Prostate gland (tissue), 2 donors: ENCODE measurements at places on chromosomes 4 and X.

DNA sequence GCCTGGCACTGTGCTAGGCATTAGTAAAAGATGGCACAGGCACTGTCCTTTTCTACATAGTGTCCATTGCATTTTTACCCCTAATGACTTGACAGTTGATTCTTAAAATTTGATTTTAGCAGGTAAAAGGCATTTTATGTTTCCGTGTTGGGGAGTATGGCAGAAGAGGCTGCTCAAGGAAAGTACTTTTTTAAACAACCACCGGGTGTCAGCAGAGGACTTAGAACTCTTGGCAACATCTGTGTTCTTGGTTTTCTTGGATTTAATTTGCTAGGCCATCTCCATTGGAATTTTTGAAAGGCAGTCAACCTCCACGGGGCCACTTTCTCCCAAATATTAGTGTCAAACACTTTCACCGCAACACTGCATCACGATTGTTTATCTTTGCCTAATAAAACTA lies 102.9 kb downstream of the TSPAN7 start:
- no peak overlapping the region for H3K27ac ChIP-seq
- no peak overlapping the region for H3K4me3 ChIP-seq
- no peak for DNase-seq
- H3K36me3 ChIP-seq: no peaks in the 10 kb centered on the region

GRCh38 chr4:159206427-159206871 lies 103.6 kb downstream of the RAPGEF2 start:
- H3K4me1 ChIP-seq: peaks cover 10% of the 10 kb centered on the region
- H3K4me3 ChIP-seq: no peak overlapping the region

- no peak for DNase-seq
- H3K27me3 ChIP-seq: no peaks in the 10 kb centered on the region
- no peaks in the 10 kb centered on the region for H3K36me3 ChIP-seq
- H3K4me1 ChIP-seq: no peaks in the 10 kb centered on the region
- no peak overlapping the region for H3K4me3 ChIP-seq
- no peak overlapping the region for H3K27ac ChIP-seq
Observed at GRCh38 chr4:185950891-185951290, 118.1 kb upstream of the TLR3 start.

DNA sequence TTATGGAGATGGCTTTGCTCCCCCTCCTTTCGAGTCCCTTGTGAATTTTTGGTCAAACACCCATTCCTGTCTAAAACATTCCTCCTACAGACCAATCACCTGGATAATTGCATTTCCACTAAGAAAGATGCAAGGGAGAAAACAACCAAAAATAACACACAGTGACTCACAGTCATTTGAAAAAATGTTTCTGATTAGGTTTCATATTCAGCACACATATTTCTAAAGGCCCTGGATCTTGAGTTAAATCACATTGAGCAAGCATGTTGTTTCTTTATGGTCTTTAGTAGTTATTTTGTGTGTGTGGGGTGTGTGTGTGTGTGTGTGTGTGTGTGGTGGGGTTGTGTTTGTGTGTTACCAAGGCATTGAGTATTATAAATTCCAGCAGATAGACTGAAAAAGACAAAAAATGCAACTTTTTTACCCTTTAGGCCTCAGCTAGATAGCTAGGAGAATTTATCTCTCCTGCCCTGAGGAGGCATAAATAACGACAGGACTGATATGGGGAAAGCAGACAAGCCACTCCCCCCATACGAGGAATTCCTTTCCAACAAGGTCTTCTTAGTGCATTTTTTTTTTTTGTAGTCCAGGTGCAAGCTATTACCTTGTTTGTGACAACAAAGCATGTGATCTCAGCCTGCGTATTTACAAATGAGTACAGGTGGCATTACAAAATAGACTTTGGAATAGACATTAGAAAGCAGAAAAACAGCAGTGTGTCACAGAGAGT lies 265.4 kb upstream of the ADGRL3 start:
- H3K36me3 ChIP-seq: no peaks in the 10 kb centered on the region
- no peaks in the 10 kb centered on the region for H3K27me3 ChIP-seq
- no peak overlapping the region for H3K27ac ChIP-seq

DNA sequence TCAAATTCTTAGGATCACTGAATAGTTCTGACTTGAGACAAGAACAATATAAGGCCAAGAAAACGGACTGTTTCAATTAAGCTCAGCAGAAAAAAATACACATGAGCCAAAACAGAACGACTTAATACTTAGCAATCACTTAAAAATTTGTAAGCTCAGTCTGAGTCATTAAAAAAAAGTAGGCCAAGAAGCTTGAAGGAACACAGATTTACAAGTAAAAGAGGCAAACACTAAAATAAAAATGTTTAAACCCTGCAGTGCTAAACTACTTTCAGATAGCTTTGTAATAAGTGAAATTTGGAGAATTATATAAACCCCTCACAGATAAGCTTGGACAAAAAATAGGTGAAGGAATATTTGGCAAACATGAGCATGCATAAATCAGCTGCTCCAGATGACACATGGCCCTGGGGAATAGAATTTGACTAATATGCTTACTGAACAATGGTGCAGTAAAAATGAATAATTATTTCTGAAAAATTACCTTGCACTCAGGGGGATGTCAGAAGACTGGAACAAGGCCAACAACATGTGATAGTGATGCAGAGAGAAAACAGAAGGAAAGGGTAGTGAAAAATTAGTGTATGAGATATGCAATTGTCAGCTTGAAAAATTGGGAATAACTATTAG lies 49.6 kb downstream of the LNX1 start:
- no peaks in the 10 kb centered on the region for H3K27me3 ChIP-seq
- no peak for DNase-seq
- no peaks in the 10 kb centered on the region for H3K36me3 ChIP-seq

DNA sequence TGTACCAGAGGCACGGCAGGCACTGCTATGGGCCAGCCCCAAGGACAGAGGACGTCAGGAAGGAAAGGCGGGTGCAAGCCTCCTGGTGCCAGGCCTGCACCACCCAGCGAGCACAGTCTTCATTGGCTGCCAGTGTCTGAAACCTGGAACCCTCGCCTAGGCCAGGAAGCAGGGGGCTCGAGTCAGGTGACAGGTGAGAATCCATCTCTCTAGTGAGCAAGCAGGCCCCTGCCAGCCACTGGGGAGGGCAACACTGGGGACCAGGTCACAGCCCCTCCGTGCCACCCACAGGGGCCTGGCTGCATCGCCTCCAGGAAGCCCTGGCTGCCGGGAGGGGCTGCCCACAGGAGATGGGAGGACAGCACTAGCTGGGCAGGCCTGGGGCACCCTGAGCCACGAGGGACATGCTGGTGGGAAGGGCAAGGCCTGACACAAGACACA lies 6.9 kb upstream of the HAUS3 start:
- DNase-seq: peak; percentile 2
- no peak overlapping the region for H3K4me3 ChIP-seq
- H3K4me1 ChIP-seq: no peaks in the 10 kb centered on the region

DNA sequence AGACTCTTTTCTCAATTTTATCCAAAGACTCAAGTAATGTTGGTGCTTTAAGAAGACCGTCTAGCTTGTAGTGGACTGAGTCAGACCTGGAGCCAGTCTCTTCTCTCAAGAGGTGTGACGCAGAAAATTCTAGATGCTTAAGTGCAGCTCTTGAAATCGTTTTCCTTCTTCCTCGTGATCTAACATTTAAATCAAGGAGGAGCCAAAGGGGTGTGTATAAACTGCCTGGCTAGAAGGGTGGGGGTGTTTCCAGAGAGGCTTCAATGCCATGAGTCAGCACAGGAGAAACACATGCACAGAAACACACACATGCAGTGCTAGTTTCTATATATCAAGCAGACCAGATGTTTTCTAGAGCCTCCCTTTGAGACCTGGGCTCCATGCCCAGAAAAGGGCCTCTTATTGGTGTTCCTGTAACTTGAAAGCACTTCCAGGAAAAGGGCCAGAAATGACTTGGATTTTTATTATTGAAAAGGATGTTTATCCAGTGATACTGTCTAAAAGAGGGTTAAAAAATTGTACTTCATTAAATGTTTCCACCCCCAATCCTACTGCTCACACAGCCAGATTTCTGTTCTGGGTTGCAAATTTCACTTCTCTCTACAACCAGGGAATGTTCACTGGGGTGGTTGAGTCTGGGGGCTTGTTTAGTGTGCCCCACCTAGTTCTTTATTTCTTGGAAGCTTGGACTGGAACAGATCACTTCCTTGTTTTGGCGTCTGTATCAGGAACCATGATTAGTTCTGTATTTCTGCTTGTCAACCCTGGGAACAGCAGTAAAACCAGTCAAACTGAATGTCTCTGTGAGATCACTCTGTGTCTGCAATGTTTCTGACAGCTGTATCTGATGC lies at the start of gene CLIC2:
TSS of gene CLIC2 (minus strand) at position 129 of the 851 bp plus-strand sequence. CDS start 187 bp downstream, outside the sequence.
- DNase-seq: no peak
- H3K4me3 ChIP-seq: no peak within 1 kb of the TSS
- H3K27me3 ChIP-seq: no peaks in the 10 kb centered on the region
- H3K27ac ChIP-seq: no peak within 1 kb of the TSS

DNA sequence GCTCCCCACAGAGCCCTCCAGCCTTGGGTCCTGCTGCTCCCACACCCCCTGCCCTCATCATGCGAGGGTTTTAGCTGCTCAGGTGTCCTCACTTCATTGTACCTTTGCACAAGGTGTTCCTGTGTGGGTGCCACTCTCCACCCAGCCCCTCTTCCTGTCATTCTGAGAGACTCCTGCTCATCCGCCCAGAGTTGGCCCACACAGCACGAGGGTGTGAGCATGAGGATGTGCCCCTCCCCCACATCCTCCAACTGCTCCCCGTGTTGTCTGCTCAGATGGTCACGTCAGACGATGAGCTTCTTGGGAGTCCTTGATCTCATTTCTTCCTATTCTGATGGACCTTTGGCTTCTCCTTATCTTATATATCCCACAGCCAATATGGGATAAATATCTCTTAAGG lies 53.2 kb downstream of the HTT-AS start:
- H3K27ac ChIP-seq: no peak overlapping the region
- H3K27me3 ChIP-seq: no peaks in the 10 kb centered on the region
- H3K4me3 ChIP-seq: no peak overlapping the region
- no peaks in the 10 kb centered on the region for H3K36me3 ChIP-seq
- H3K4me1 ChIP-seq: no peaks in the 10 kb centered on the region

DNA sequence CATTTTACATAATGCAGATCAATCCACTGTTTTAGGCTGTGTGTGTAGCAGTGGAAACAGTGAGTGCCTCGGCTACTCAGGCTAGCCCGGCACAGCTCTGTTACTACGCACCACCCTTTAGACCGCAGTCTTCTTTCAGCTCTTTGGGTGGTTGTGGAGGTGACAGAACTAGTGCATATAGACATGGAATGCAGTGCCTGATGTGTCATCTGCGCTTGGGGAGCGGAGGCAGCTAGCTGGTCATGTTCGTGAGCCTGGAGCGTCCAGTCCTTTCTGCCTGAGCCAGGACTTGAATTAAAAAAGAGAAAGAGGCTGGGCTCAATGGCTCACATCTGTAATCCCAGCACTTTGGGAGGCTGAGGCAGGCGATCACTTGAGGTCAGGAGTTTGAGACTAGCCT lies 4.8 kb downstream of the TBC1D14 start:
- H3K27ac ChIP-seq: no peak overlapping the region
- no peak for DNase-seq

DNA sequence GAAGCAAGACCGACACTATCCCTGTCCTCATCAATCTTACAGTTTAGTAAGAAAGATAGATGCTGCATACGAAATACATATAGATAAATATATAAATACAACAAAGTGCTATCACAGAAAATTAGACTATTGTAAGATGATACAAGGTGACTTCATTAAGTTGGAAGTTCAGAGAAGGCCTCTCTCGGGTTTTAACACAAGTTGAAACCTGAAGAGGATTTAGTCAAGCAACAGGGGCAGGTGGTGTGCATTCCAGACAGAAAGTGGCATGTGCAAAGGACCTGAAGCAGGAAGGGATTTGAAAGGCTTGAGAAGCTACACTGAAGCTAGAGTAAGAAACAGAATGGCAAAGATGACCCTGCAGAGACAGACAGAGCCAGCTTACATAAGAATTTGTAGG lies 36.5 kb downstream of the USP46 start:
- no peak overlapping the region for H3K4me3 ChIP-seq
- no peak for DNase-seq
- no peaks in the 10 kb centered on the region for H3K27me3 ChIP-seq
- no peak overlapping the region for H3K27ac ChIP-seq
- H3K36me3 ChIP-seq: no peaks in the 10 kb centered on the region

DNA sequence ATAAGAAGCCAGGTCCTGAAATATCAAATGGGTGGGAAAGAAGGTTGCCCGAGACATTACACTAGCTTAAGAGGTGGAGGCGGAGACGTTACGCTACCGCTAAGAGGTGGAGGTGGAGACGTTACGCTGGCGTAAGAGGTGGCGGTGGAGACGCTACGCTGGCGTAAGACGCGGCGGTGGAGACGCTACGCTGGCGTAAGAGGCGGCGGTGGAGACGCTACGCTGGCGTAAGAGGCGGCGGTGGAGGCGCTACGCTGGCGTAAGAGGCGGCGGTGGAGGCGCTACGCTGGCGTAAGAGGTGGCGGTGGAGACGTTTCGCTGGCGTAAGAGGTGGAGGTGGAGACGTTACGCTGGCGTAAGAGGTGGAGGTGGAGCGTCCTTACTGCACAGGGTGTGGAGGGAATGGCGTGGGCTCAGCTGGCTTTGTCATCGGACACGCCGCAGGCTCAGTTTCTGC lies 12.8 kb downstream of the CYP4V2 start:
- no peak overlapping the region for H3K27ac ChIP-seq
- H3K4me1 ChIP-seq: no peaks in the 10 kb centered on the region
- H3K4me3 ChIP-seq: peak overlapping the region; percentile 19
- H3K36me3 ChIP-seq: no peaks in the 10 kb centered on the region
- H3K27me3 ChIP-seq: no peaks in the 10 kb centered on the region

DNA sequence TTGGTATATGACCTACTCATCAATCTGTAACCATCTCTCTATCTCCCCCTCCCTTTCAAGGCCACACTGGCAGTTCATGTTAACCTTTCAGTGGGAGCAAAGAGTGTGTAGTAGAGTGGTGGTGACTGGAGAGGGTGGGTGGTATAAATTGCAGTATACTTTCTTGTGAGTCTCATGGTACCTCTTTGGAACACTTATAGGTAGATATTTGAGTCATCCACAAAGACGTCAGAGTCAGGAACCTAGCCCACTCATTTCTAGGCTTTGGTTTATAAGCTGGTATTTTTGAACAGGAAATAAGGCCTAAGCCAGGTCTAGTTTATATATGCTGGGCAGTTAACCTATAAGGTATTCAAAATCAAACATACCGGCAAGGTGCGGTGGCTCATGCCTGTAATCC lies 36.3 kb downstream of the RLIM start:
- H3K36me3 ChIP-seq: no peaks in the 10 kb centered on the region
- H3K27me3 ChIP-seq: no peaks in the 10 kb centered on the region
- no peak overlapping the region for H3K4me3 ChIP-seq
- no peak overlapping the region for H3K27ac ChIP-seq
- DNase-seq: no peak

GRCh38 chrX:48493890-48494364 lies 14.9 kb upstream of the PORCN start:
- no peak overlapping the region for H3K4me3 ChIP-seq
- no peaks in the 10 kb centered on the region for H3K36me3 ChIP-seq
- H3K27me3 ChIP-seq: no peaks in the 10 kb centered on the region
- no peaks in the 10 kb centered on the region for H3K4me1 ChIP-seq
- H3K27ac ChIP-seq: no peak overlapping the region

DNA sequence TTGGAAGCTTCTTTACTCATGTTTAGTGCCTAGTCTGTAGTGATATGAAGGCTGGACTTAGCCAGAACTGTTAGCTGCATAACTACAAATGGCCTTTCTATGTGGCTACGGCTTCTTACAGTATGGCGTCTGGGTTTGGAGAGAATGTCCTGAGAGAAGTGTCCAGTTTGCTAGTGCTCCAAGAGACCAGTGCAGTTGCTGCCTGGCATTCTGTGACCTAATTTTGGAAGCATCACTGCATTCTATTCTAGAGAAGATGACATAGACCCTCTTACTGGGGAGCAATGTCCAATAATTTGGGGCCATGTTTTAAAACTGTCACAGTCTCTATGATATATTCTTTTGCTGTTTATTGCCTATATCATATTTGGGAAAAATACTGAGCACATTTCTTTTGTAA lies 74.2 kb downstream of the STAG2 start:
- no peaks in the 10 kb centered on the region for H3K27me3 ChIP-seq
- H3K4me3 ChIP-seq: no peak overlapping the region
- H3K36me3 ChIP-seq: no peaks in the 10 kb centered on the region
- H3K4me1 ChIP-seq: no peaks in the 10 kb centered on the region
- DNase-seq: no peak
